HTR-8/SVneo (cell line): ENCODE measurements at places on chromosomes 11 and 22.

GRCh38 chr11:124570160-124570559 is 363 bp downstream of the OR8A1 start:
- DNase-seq, result no peak

GRCh38 chr11:131388030-131388429 is 17.6 kb downstream of the NTM start:
- no peak for DNase-seq

DNA sequence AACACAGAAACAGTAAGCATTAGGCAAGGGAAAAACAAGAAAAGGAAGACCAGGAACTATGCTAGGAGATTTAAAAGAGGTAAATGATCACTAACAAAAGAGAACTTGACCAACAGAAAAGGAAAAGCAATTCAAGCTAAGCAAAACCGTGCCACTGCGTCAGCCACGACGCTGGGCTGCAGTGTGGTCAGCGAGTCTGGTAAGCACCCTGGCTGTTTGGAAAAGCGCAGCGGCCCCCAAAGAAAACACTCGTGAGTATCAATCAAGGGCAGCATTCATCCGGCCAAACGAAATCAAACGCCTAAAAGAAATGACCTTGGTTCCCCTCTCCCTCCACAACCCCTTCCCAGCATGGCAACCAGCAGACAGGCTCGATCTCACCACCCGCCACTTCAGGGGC is 28.8 kb downstream of the PACSIN2 start:
- DNase-seq, result no peak

- DNase-seq, result peak; percentile 46
Observed at GRCh38 chr11:120334894-120335462, 1.2 kb upstream of the ARHGEF12 start.

DNA sequence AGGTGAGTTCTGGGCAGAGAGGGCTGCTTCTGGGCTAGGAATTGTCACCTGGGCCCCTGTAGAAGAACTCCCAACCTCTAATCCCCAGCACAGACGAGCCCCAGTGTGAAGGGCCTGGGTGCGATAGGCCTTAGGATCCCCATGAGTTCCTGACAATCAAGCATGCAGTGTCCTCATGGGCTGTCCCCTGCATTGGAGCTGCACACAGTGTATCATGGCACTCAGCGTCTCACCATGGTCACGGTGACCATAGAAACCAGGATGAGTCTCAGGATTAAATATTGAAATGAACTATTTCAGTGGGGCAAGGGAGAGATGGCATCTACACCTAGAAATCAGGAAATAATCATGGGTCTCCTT is 292 bp downstream of the SCGB2A1 start:
- no peak for DNase-seq

GRCh38 chr11:66877588-66878385 is 20.9 kb downstream of the LRFN4 start:
- no peak for DNase-seq
